ENCODE measurements at places on chromosomes 3 and 15.

DNA sequence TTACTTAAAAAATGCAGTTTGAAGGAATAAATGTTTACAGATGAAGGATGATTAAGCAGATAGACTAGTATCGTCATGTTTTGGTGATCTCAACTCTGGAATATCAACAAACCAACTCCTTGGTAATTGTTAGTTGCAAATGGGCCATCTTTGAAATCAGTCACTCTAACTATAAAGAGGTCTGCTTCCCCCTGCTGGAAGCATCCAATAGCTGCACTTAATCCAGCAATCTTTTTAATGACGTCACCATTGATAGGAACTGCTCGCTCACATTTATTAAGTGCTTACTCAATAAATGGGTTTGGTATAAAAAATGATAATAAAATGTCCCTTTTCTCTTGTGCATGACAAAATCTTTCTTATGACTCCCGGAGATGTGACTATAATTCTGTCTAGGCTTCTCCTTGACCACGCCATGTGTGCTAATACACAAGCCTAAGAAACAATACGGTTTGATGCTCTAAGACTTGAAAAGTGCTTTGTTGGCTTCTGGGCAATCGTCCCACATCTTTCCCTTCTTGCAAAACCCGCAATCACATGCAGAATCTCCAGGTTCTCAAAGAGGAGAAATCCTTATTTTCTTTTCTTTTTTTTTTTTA is 227.6 kb upstream of the POU1F1 start:
- no peak for DNase-seq

DNA sequence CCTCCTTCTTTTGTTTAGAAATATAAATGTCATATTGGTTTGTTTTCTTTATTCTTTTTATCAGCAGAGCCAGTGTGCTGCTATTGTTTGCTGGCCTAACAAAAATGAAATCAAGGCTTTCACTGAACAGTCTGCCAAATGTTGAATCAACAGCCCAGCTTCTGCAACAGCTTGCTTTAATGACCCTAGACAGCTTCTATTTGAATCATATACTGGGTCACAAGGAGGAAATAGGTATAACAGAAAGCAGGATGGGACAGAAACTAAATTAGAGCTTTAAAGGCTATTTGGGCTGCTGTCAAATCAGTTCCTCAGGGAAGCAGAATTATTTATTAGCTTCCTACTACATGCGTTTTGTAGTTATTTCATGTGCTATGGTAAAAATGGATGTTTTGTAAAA is 12.1 kb upstream of the DNAJC13 start:
- DNase-seq: no peak

GRCh38 chr3:147159141-147159540 is 247.2 kb downstream of the ZIC4 start:
- DNase-seq: no peak

DNA sequence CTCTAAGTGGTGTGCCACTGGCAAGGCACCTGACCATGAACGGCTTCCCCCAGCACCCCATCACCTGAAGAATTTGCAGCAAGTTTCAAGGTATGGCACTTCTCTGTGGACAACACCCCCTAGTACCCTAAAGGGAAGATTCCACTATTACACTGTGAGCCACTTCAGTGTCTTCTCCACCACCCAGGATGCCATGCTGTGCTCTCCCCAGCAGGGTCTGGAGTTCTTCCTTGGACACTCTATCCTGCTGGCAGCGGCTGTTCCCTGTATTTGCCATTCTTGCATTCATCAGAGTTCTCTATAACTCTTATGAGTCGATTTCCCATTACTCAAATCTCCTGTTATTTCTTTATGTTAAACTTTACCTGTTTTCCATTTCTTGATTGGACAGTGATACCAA is 33.9 kb upstream of the RNU6-1 start:
- DNase-seq: no peak

DNA sequence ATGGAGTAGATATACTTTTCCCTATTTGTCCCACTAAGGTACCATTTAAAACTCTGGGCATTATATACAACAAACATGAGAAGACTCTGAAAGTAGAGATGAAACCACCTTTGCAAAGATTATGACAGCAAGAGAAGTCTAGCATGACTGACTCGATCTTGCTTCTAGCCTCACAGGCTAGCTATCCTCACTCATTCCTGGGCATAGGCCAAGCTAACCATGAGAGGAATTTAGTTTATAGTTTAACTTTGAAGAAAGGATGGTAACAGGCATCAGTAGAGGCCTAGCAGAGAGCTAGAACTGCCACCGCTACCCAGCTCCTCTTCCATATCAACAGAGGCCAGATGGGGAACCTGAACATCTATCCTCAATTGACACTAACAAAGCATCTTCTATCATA is 63.5 kb upstream of the FSIP1 start:
- DNase-seq: no peak

DNA sequence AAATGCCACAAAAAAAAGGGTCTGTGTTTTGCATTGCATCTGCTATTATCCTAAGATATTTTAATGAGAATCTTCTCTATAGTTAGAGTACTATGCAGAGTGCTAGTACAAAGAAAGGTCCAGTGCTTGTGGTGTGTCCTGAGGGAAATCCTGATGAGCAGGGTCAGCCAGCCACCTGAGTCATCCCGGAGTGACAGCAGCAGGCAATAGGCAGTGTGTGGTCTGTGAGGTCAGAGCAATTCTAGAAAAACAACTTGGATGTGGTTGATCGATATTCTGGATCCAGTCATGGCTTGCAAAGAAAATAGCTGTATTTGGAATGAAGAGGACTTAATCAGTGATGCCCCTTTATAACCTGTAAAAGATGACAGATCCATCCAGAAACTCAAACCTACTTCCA is 119.2 kb downstream of the CTNNB1 start:
- DNase-seq: no peak

DNA sequence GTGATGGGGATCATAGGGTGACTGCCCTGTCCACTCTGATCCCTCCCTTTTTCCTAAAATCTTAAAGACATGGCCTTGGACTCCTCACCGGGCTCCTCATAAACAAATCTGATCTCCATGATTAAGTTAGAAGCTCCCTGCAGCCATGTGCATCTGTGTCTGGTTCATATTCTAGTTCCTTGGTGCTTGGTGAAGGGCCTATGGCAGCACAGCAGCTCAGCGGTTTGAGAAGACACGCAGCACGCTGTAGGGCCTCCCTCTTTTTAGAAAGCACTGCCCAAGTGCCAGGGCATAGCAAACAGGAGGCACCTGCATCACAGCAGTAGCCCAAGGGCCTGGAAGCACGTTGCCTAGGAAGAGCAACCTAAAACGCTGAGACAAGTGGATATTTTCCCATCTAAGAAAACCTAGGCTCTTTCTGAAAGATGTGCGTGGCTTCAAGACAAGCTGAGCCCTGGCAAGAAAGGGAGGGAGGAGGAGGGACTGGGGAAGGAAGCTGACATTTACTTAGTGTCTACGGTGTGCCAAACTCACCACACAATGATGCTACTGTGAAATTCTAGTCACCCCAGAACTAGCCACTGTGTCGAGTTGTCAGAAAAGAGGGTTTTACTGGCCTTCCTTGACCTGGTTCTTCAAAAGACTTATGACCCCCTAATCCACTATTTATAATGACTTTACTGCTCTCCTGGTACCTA is 14.9 kb upstream of the ULK3 start:
- no peak for DNase-seq

DNA sequence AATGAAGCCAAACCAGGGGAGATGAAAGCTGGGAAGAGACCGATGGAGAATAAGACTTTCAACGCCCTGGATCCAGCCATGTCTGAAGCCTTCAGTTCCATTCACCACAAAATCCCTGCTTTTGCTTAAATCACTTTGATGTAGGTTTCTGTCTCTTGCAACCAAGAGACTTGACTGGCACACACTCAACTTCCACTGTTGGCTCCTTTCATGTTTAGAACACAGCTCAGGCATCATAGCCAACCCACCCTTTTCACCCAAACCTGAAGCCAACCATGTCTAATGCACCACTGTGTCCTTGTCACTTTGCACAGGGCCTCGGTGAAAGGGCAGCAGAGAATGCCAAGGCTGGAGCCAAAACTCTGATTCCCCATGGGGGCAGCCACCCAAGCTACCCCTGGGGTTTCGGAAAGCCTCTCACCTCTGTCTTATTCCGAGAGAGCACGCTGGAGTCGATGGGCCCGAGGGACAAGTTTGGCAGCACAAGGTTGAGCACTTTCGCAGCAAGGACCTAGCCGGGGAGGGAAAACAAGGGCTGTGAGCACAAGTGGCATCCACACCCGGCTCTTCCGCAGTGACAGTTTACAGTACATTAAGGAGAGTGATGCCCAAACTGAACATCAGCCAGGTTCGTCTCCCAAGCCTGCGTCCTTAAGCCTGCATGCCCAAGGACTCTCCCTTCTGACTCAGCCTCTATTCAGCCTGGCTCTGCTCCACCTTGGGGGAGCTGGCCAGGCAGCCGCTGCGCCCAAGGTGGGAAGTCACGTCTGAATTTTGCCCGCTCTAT is 37.6 kb downstream of the ABTB1 start:
- DNase-seq: no peak

GRCh38 chr15:39009740-39010139 is 445.1 kb upstream of the RASGRP1 start:
- no peak for DNase-seq

GRCh38 chr3:187943677-187944389 is 198.6 kb upstream of the BCL6 start:
- DNase-seq: no peak

DNA sequence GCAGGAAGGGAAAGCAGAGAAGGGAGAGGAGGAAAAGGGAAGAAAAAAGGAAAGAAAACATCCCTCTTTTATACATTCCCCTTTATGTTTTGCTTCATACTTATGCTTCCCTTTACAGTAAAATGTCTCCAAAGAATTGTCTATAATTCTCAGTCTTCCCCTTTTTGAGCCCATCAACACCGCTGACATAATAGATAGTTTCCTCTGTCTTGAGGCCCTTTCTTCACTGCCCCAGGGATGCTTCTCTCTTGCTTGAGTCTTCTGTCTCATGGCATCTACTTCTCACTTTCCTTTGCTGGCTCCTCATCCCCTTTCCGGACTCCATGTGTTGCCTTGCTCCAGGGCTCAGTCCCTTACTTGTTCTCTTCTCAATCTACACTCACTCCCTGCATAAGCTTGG is 99.7 kb upstream of the DAZL start:
- DNase-seq: no peak

GRCh38 chr3:31829826-31830426 is 151.1 kb downstream of the OSBPL10 start:
- DNase-seq: no peak

GRCh38 chr3:34159613-34160420 is 361.4 kb downstream of the PDCD6IP start:
- no peak for DNase-seq

DNA sequence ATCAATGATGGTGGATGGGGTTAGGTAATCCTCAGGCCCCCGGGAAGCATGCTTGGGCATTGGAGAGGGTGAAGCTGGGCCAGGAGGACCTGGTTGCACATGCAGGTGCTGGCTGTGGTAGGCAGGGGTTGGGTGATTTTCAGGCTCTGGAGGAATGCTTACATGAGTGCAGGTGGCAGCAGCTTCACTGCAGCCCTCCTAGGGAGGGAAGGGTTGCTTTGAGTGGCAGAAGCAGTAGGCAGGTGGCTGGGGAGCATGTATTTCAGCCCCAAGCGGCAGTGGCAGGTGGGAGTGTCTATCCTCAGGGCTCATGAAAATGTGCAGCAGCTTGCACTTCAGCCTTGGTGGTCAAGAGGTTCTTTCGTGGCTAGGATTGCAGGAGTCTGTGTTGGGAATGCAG is 230.0 kb upstream of the CTNNB1 start:
- DNase-seq: no peak

DNA sequence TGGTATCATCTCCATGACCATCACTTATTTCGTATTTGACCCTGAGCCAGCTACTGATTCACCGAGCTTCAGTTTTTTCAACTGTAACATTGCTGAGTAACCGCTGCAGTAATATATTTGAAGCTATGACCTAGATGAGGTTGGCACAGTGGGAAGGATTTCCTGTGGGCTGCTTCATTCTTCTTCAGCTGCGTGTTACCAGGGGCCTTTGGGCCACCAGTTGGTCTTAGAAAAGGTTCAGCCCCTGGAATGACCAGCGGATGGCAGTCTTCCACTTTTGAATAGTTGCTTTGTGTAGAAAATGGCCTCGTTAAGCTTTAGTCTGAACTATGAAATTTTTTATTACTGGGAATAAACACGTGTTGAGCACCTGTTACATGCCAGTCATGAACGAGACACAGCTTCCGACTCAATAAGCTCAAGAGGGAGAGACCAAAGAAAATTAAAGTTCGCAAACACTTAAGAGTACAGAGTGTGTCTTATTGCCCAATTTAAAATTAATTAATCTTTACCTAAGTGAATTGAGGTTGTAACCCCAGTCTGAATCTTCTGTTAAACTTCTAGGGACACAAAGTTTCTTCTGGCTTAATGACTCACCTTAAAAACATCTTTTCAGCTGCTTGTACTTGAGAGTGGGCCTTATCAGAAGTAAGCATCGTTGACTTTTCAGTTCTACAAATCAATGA is 57.6 kb upstream of the NR2E3 start:
- DNase-seq: no peak

DNA sequence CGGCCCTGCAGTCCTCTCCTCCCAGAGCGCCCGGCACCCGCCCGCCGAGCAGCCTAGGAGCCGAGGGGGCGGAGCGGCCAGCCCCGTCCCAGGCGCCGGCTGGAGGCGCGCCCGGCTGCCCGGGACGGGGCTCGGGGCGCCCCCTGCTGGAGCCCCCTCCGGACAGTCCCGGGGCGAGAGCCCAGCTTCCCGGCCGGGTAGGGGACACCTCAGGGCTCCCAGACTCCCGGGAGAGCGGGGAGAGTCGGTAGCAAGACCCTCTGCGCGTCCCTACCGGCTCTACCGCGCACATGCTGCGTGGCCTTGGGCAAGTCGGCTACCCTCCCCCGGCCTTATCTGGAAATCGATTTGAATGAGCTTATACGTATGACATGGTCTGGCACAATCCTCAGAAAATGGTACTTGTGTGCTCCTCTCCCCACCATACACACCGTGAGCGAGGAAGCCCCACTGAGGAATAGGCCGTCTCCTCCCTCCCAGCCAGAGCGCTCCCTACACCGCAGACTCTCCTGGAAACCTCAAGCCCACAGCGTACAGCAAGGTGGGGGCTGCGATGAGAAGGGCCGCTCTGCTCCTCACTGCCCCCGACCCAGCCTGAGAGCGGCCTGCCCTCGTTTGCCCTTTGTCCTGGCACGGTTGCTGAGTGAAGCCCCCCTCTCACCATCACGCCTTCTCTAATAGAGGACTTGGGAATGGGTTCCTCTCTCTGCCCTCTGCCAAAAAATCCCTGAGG is at the start of gene DAPK2:
DAPK2 (minus strand) TSS at position 65 of the 733 bp plus-strand sequence. CDS start 6,224 bp downstream, outside the sequence.
- peak; percentile 23 for DNase-seq

- DNase-seq: no peak
Measured at GRCh38 chr15:77527831-77528231, 104.9 kb downstream of the LINGO1 start.

DNA sequence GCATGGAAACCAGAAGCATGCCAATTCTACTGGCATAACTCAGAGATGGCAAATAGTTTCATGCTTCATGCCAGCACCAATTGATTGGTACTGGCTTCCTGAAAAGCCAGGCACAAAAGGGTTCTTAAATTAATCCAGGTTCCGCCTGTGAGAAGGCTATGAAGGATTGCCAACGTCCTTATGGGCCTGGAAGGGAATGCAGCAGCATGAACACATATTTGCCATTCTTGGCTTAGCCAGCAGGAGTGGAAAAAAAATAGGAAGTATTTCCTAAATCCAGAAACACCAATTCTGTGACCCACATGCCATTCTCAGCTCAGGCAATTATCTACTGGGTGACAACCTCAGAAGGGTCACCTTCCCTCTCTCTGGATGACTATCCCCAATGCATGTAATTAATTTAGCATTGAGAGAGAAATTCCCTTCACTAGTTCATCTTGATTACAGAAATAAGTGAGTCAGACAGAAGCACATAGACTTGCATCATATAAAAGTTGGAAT is 36.0 kb downstream of the ADAMTS9 start:
- DNase-seq: no peak

- DNase-seq: no peak
Measured at GRCh38 chr3:88369767-88370166, 220.0 kb downstream of the C3orf38 start.

Measured in activated CD8-positive, alpha-beta memory T cell treated with anti-CD3 and anti-CD28 coated beads for 1 hour (primary cell).